Stimulated activated CD8-positive, alpha-beta memory T cell treated with anti-CD3 and anti-CD28 coated beads, Interleukin-7, amount 100 ng/mL, for 24 hours (primary cell): ENCODE measurements at places on chromosomes 12 and 14.

DNA sequence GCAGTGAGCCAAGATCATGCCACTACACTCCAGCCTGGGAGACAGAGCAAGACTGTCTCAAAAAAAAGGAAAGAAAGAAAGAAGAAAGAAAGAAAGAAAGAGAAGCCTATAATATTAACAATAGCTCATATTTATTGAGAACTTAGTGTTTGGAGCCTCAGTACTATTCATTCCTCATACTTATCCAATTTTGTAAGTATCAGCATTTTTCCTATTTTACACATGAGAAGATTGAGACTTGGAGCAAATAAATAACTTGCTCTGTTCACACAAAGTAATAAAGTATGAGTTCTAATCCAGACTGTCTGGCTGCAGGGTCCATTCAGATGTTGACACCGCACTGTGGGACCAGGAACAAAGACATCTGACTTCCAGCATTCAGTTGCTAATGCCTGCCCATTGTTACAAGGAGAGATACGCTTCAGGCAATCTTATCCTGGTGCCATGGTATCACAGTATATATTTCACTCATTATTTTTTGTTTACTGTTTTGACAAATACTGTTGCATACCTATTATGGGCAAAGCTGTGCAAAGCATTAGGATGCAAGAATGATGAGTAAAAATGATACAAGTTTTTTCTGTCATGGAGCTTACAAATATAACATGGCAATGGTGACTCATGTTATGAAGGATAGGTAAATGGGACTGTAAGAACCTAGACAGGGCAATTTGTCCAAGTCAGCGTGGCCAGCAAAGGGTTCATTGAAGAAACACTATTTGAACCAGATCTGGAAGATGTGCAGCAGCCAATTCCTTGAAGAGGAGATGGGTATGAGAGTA is 21.4 kb upstream of the TMTC2 start:
- DNase-seq: no peak

- no peak for DNase-seq
Measured at GRCh38 chr12:78036874-78037273, 206.2 kb downstream of the NAV3 start.

DNA sequence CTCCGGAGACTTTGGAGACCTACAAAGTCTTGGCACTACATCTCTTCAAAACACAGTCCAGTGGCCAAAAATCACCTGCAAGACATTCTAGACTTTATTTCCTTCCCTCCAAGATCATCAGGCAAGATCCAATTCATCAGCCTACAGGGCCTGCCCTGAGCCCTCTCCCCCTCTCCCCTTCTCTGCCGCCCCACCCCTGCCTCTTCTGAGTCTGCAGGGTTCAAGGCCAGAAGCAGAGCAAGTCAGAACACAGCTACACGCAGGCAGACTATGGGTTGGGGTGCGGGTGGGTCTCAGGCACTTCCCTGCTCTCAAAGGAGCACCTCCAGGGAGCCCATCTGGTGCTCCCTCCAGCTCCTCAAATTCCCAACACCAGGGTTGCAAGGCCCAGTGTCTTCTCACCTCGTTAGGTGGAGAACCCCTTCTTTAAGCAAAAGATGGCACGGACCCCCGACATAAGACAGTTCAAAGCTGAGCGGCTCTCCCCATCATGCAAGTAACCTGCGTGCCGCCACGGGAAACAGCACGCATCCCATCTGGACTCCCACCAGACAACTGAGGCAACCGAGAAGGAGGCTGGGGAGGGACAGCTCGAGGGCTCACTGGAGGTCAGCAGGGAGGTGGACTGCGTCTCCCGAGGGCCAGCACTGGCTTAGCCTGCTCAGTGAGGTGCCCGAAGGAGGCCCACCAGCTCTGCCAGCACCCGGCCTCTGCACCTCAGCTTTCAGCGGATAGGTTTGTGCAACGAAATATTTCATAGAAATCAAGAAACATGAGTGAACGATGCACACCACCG is 5.6 kb upstream of the INF2 start:
- DNase-seq: no peak

GRCh38 chr12:95481072-95481471 is 7.1 kb downstream of the METAP2 start:
- no peak for DNase-seq

GRCh38 chr12:53599579-53599978 is 26.6 kb downstream of the ATF7 start:
- DNase-seq: no peak
